ENCODE measurements at places on chromosomes 16 and 17. TPM values are rescaled to one million over a fixed set of nuclear protein-coding genes. Genes with fewer than 3 reads are reported as not detected.

DNA sequence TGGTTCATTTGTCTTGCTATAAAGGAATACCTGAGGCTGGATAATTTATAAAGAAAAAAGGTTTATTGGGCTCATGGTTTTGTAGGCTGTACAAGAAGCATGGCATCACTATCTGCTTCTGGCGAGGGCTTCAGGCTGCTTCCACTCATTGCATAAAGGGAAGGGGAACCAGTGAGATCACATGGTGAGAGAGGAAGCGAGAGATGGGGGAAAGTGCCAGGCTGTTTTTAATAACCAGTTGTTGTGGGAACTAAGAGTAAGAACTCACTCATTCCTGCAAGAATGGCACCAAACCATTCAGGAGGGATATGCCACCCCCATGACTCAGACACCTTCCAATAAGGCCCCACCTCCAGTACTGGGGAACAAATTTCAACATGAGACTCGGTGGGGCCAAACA is 24.3 kb downstream of the SPECC1 start:
- no peak for DNase-seq

DNA sequence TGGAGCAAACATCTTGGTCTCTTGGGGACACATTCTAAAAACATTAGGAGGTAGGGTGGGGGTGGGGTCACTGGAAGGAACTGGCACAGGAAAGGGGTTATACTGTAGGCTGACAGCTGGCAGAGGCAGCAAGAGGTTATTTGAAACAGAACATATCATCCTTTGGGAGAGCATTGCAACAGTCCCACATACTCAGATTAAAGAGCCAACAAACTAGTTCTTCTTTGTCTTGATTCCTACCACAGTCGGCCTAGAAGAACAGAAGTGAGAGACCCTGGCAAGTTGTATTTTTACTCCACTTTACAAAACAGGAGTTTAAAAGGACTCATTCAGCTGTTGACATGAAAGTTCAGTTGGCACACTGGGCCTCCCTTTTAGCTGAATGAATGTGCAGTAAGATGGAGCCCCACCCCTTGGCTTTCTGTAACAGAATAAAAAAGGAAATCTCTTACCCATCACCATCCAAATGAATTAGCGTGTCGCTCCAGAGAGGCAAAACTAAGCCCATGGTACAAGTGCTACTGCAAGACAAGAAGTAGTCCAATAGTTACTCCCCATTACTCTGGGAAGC is 54.6 kb upstream of the CORO6 start:
- DNase-seq, result no peak

- DNase-seq, result no peak
Observed at GRCh38 chr16:10667239-10667638, 27.5 kb downstream of the TEKT5 start.

The CD300H gene
- total RNA-seq, result not detected

The SLC13A5 gene
- total RNA-seq, result not detected

DNA sequence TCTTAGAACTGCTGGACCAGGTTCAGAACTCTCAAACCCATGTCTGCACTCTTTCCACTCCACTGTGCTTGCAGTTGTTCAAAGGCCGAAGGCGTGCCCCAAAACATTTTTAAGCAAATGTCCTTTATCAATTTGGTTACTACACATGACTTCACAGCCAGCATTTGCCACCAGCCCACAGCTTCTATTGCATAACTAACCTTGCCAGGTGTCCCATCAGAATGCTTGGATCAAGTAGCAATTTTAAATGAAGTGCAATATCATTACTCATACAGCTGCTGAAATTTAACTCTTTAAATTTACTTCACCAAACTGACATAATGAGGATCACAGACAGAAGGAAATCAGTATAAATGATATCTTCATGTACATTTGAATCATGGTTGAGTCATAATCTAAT is 29.8 kb upstream of the HS3ST3A1 start:
- DNase-seq, result peak; percentile 14

GRCh38 chr16:49972961-49973360 is 52.1 kb upstream of the CNEP1R1 start:
- DNase-seq, result no peak

DNA sequence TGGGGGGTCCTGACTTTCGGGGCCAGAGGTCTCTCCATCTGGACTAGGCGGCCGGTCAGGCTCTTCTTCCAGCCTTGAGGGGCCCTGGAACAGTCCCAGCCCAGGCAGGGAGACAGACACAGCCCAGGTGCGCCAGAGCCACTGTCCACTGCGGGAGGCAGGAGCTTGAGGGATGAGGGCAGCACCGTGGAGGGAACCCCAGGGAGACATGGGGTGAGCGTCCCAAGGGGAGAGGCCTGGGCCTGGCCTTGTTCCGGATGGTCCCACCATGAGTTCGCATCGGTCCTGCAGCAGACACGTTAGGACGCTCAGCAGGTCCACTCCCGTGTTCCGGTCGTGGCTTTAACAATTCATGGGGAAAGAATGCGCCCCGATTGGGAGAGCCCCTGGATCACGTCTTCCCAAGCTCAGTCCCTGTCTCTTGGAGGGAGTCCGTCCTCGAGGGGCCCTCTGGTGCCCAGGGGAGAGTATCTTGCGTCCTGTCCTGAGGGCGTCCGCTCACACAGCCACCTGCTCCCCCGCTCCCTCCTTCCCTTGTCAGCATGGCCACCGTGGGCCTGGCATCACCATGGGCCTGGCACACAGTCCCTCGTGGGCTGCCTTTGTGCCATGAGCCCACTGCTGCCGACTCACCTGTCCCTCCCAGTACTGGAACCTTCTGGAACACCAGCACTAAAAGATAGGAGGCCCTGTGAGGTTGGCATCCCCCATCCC is 6.7 kb upstream of the NUDT16L1 start:
- no peak for DNase-seq

- DNase-seq, result no peak
Observed at GRCh38 chr17:73232587-73233373, 28.9 kb downstream of the CPSF4L start.

DNA sequence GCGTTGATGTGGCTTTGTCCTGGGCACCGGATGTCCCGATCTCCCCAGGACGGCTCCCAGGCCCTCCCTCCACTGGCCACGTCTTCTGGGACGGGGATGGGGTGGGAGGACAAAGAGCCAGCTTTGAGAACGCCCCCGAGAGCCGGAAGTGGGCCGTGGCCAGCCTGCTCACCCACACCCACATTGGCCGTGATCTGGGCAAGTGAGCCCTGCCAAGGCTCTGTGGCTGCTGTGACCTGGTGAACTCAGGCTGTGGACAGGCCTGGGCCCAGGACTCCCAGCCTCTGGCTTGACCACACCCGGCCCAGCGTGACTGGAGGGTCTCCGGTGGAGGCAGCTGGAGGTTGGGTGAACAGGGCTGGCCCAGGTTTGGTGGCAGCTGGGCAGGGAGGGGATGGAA is 3.3 kb downstream of the CDH15 start:
- no peak for DNase-seq

GRCh38 chr16:85374571-85374872 is 238.6 kb upstream of the GSE1 start:
- no peak for DNase-seq

The KRTAP9-2 gene
- not detected for total RNA-seq

DNA sequence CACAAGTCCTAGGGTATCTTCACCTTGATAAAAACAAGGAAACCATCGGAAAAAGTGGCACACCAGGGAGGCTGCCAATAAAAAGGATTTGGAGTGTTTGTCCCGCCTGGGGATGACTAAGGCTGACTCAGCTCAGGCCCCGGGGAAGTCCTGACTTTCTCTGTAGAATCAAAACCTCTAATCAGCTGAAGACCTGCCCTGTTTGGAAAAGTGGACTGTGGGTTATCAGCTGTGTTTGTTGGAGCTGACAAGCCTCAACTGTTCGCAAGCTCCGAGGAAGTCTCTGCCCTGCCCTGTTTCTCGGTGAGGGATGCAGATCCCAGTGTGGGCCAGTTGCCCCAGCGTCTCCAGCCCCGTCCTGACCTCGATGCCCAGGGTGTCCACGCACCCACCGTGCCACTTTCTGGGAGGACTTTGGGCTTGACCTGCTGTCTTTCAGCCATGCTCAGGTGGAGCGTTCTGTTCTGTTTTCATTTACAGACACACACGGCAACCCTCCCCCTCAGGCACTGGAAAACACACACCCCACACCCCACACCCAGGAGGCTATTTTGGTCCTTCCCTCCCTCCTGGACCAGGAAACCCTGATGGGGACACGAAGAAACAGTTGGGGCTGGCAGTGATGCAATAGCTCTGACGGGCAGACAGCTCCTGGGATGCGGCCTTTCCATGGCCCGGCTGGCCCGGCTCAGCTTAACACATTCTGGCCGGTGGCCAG is 27.6 kb upstream of the PITPNA start:
- peak; percentile 85 for DNase-seq

GRCh38 chr17:64544742-64545141 is 38.0 kb downstream of the CEP95 start:
- no peak for DNase-seq

The RPGRIP1L gene
- 24.2 TPM for total RNA-seq

DNA sequence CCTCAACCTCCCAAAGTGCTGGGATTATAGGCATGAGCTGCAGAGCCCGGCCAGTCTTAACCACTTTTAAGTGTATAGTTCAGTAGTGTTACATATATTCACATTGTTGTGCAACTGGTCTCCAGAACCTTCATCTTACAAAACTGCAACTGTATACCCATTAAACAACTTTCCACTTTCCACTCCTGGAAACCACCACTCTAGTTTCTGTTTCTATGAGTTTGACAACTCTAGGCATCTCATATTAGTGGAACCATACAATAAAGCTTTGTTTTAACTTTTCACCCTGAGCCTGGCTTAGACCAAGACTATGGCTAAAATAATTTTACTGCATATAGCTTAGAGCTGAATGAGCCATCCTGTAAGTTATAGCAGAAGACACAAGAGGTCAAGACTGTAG is 108.0 kb upstream of the GOT2 start:
- no peak for DNase-seq

DNA sequence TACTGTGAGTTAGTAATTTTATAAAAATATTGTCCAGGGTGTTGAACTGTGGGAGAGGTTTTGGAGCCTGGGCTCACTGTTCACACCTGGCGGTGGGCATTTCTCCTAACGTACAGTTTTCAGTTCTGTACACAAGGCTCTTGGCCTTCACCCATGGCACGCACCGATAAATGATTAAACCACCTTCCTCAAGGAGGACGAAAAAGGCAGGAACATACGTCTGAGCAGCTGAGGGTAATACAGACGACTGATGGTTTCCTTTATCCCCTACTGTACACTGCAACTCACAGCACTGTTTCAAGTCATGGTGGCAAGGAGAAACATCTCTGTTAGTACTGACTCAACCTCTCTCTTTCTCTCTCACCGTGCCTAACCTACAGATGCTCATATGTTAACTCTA is 1.4 kb upstream of the ST6GALNAC1 start:
- DNase-seq, result peak; percentile 79

GRCh38 chr17:59620064-59620359 is 317 bp downstream of the CLTC start:
- DNase-seq, result no peak

- DNase-seq, result no peak
Observed at GRCh38 chr17:62901544-62901943, 64.5 kb upstream of the TANC2 start.

DNA sequence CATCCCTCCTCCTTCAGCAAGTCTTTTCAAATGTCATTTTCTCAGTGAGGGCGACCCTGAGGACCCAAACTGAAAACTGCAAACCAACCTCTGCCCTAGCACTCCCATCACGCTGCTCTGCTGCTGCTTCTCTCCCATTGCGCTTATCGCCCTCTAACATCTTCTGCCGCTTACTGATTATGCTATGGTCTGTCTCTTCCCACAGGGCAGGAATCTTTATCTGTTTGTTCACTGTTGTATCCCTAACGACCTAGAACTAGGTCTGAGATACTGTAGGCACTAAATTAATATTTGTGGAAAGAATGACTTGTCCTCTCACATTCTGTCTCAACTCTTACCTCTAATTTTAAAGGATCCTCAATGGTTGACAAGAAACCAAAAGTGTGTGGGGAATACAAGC is 12.5 kb downstream of the ZSCAN32 start:
- no peak for DNase-seq

DNA sequence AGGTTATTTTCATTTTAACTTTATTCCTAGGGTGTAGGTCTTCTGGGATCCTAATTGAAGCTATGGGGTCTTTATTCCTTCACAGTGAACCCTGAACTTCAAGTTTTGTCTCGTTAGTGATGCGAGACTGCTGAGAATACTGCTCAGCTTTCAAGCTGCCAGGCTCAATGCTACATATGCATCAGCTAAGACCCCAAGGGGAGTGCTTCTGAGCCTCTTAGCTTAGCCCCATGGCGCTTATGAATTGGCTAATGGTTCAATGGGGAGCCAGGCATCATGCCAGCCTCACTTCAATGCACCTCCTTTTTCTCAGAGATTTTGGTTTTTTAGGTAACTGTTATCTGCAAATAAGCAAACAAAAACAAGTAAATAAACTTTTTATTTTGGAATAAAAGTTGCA is 94.1 kb upstream of the SIAH1 start:
- no peak for DNase-seq

DNA sequence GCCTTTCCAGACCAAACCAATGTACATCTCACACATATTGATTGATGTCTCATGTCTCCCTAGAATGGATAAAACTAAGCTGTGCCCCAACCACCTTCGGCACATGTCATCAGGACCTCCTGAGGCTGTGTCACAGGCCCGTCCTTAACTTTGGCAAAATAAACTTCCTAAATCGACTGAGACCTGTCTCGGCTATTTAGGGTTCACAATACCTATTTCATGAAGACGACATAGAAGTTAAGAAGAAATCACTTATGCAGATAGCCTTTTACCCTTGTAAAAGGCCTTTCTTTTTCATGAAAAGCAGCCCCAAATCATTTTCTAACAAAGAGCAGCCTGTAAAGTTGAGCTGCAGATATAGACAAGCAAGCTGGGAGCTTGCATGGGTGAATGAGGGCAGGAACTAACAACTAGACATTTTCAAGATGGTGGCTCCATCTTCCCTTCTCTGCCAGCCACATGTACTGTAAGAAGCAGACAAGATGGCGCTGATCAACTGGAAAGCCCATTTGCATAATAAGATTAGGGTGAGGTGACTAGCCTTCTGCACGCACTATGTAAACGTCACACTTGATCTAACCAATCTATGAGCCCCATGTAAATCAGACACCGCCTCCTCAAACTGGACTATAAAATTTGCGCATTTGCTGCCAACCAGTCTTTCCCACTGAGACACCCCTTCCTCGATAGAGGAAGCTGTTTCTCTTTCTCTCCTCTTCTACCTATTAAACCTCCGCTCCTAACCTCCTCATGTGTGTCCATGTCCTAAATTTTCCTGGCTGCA is 4.7 kb upstream of the KDM8 start:
- DNase-seq, result no peak

The MT1E gene
- 893 TPM for total RNA-seq

The HP gene
- 1.8 TPM for total RNA-seq

GRCh38 chr16:85514295-85514597 is 98.9 kb upstream of the GSE1 start:
- no peak for DNase-seq
